LNCaP clone FGC (cell line): ENCODE measurements at places on chromosomes 2 and 18.

DNA sequence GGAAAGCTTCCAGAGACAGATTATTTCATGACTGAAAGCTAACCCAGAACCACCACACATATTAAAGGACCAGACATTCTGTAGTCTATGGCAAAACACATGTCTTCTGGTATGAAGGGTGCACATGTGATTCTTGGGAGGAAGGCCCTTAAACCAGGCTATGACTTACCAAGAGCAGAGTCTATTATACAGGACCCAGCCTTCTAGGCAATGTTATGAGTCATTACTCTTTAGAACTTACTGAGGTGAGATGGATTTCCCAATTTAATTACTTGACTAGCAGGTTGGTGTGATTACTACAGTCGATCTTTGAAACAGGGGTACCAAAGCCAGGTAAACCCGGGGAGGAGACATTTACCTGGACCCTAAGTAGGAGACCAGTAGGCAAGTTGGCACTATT lies 350.8 kb downstream of the TRIB2 start:
- no peak for DNase-seq

GRCh38 chr2:222076973-222077690 lies 221.7 kb downstream of the PAX3 start:
- DNase-seq, result no peak

DNA sequence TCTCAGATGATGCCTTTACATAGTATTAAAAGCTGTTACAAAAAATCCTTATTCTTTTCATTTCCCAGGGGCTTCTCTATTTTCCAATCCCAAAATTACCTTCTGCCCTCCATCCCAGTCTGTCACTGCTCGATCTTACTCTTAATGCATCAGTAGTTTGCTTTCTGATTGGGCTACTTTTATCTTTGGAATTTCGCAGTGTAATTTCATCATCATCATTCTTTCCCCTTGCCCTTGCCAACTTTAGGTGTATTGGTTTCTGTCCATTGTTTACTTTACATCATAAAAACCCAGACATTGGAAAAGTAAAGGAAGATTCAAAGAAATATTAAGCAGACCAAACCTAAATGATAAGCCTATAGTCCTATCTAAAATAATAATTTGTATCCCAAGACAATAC lies 457.2 kb downstream of the PIK3C3 start:
- DNase-seq, result no peak

DNA sequence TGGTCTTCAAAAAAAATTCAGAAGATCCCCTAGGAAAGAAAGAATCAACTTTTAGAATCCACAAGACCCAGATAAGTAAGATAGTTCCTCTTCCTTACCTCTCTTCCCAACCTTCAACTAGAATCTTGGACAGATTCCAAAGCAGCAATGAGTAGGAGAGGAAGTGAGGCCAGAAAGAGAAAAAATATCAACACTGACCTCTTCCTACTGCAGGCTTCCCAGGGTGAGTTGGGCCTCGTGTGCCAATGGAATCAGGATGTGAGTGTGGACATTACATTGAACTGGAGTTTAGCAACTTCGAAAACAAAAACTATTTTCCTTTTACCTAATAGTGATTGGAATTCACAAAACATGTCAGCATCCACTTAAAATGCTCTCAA lies 102.5 kb upstream of the PIEZO2 start:
- DNase-seq, result no peak

DNA sequence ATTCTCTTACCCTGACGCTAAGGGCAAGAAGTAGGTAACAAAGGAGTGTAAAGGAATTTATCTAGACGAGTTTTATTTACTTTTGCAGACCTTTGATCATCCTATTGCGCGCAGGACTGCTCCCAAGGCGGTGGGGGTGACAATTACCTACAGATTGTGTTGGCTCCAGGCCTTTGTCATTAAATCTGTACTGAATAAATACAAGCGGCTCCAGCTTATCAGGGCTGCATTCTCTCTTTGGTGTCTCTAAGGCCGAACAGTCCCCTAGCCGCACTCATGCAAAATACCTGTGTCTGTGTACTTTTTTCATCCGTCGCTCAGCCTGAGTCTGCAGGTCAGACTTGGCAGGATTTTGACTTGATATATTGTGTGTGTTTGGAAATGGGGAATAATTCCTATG lies 57.9 kb upstream of the DYSF start:
- DNase-seq, result no peak

GRCh38 chr2:55239656-55240222 lies 7.3 kb downstream of the RPS27A start:
- no peak for DNase-seq

GRCh38 chr2:116145031-116145430 lies 1669.5 kb upstream of the DDX18 start:
- no peak for DNase-seq

GRCh38 chr2:173050684-173051083 lies 25.0 kb upstream of the MAP3K20 start:
- peak; percentile 50 for DNase-seq
